ENCODE measurements at places on chromosomes 2 and 18.

- no peak for DNase-seq
Measured at GRCh38 chr2:37738266-37738885, 66.9 kb upstream of the CDC42EP3 start.

DNA sequence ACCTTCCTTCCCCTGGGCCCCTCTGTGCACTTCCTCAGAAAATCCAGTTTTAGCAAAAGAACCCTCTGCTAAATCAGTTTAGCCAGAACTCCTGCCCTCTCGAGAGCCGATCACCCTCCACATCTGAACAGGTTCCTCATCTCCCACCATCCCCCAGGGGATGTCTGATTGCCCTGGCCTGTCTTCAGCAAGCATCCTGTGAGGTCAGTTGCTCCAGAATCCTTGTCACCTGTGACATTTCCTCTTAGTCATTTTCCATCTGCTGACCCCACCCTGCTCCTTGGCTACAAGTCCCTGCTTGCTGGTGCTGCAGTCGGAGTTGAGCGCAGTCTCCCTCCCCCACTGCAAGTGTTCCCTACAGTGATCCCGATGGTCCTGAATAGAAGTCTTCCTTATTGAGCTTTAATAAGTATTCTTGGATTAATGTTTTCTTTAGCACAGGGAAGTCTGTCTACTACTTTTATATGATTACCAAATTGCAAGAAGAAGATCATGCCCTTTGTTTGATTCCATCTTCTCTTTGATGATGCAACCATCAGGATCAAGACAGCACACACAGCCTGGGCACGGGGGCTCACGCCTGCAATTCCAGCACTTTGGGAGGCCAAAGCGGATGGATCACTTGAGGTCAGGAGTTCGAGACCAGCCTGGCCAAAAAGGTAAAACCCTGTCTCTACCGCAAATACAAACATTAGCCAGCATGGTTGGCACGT lies 30.9 kb upstream of the UBE2F start:
- no peak for DNase-seq

GRCh38 chr2:73032702-73033097 lies 38.8 kb downstream of the SFXN5 start:
- no peak for DNase-seq

DNA sequence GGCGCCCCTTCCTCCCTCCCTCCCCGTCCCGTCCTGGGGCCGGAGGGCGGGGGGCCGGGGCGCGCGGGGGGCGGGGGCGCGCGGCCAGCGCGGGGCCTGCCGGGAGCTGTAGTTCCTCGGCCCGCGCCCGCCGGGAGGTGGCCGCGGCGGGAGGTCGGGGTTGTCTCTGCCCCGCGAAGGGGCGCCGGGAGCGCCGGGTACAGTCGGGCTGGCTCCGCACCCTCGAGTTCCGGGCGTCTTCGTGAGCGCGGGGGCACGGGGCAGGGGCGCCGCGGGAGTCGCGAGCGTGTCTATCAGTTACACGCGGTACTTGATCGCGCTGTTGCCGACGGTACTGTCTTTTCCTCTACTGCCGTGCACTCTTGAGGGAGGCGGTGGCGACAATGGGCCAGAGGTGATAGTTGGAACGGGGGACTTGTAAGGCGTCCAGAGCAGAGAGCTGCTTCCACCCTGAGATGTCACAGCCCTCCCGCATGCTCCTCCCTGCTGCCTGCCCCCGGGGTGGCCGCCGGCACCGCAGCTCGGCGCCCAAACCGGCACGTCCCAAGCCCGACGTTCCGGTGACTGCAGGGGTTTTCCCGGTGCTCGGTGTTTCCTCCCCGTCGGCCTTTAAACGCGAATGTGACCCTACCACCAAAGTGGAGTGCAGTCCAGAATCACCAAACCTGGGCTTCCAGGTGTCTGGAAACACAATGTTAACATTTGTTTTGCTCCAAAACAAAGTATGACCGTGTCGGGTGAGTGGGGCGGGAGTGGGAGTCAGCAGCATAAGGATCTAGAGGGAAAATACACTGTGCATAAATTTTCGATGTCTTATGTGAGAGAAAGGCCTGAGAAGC lies at the start of gene PRKD3:
TSS of gene PRKD3 (minus strand) at position 48 of the 839 bp plus-strand sequence. CDS start 8,309 bp downstream, outside the sequence.
- DNase-seq: peak; percentile 53

- no peak for DNase-seq
Measured at GRCh38 chr2:124482551-124482950, 457.5 kb downstream of the CNTNAP5 start.

GRCh38 chr2:134336921-134337320 lies 83.0 kb downstream of the MGAT5 start:
- DNase-seq: no peak
